Activated CD8-positive, alpha-beta memory T cell treated with anti-CD3 and anti-CD28 coated beads for 4 hours (primary cell): ENCODE measurements at places on chromosomes 12 and 14.

DNA sequence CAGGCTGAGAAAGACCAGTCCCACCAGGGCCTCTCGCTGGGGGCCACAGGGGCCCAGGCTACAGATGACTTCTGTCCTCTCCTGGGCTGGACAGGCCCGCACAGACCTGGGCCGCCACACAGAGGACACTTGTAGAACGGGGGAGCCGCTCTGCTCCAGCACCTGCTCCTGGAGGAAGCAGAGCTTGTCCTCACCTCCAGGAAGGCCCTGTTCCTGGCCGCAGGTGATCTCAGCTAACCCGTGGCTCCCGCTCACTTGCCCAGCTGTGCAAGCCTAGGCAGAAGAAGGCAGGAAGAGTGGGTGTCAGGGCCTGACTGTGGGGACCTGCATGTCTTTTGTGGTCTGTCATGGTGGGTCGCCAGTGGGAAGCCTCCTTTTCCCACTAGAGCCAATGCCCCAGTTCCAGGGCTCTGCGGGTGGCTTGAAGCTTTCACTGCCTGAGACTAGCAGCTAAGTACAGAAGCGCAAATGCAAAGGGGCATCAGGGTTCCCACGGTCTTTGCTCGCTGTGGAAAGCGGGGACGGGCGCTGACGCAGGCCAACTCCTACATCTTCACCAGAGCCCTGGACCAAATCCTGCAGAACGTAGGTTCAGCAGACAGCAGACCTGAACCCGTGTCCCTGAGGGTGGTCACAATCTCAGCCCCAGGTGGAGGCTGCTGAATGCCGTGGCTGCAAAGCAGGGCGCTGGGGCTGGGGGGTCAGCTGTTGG is 8.8 kb upstream of the CEP170B start:
- DNase-seq: no peak

- DNase-seq: no peak
Measured at GRCh38 chr12:77115471-77115870, 50.1 kb upstream of the E2F7 start.

GRCh38 chr12:116937640-116938039 is 26.9 kb downstream of the FBXW8 start:
- no peak for DNase-seq

DNA sequence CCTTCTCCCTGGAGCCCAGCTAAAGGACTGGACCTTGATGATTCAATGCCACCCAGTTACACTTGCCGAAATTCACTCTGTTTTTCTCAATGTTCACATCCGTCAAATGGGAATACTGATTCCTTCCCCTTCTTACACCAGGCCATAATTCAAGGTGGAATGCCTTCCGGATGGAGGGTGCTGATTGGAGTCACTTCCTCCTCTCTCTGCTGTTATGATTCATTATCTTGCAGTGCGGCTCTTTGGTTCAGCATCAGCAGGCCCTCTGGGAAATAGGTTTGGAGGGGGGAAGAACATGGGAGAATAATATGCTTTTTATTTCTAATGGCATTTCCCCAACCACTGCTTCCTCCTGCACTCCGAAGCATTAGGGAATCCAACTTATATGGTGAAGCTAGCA is 390.6 kb upstream of the TBX3 start:
- no peak for DNase-seq

DNA sequence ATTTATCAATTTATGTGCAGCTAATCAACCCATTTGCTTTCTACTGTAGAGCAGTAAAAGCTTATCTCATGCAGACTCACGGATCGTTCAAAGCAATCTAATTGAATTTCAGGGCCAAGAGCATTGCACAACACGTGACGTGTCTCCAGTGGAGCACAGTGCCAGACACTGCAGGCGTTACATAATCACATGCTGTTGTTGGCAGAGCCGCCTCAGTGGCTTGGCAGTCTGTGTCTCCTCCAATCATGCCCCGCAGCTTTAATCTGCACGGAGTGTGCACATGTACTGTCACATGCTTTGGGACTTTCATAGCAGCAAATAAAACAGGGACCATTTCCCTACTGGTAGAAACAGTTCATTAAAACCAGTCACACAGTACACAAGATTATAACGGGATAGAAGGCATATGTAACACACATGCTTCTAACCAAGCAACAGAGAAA is 309.3 kb downstream of the ITPR2 start:
- no peak for DNase-seq

DNA sequence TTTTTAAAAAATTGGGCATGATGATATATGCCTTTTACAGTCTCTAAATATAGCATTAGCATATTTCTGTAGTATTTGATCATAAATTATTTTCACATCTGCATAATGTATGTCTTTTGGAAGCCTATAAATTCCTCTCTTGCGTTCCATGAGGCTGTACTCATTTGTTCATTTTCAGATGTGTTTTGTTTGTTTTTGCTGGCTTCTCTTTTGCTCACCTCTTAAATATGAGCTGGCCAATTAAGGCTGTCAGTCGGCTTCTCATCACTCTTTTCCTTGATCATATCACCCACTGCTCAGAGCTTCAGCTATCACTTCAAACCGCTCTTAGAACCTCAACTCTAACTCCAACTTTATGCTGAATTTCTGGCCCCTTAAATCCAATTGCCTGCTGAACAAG is 6.6 kb downstream of the TMEM263 start:
- no peak for DNase-seq

DNA sequence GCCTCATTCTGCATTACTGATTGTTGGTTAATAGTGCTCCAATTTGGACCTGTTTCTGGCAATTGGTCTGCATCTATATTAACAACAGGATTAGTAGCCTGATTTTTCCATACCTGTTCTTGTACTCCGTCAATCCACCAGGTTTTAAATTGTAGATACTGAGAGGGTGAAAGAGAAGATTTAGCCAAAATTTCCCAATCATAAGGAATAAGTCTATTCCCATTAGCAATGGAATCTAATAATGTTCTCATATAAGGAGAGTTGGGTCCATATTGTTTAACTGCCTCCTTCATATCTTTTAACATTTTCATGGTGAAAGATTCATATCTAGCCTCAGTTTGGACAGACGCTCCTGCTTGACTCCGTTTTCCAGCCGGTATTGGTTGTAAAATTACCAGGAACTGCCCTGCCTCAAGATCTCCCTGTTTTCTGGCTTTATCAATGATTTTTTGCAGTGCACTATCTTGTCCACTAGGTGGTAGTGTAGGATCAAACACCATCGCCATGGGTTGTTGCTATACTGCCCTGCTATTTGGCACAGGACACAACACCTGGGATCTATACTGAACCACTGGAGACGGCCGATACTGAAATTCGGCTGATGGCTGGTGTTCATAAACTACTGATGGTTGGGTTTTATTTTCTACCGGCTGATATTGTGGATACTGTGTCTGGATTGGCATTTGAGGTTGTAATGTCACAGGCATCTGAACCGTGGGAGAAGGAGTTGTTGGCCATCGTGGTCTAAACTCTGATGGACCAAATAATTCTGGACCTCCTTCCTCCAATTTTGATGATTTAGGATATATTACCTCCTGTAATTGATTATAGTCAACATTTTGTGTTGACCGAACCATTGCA is 25.2 kb downstream of the DHRS4L2 start:
- no peak for DNase-seq

DNA sequence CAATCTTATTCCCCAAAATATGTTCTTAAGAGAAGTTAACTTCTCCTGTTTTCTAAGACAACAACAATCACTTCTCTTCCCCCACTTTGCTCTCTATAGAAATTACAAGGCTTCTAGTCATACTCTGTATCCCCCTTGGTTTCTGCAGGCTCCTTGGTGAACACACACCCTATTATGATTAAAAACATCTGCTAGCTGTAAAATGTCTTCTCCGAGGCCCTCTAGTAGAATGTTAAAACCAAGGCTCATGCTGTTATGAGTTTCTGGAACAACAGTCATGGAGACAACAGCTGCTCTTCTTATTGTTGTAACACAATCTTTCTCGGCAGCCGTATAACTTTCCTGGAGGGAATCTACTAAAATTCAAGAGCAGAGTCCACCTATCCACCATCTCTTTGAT is 397.5 kb upstream of the CCDC196 start:
- no peak for DNase-seq

GRCh38 chr12:56324206-56324605 is 8.4 kb upstream of the CNPY2 start:
- no peak for DNase-seq

DNA sequence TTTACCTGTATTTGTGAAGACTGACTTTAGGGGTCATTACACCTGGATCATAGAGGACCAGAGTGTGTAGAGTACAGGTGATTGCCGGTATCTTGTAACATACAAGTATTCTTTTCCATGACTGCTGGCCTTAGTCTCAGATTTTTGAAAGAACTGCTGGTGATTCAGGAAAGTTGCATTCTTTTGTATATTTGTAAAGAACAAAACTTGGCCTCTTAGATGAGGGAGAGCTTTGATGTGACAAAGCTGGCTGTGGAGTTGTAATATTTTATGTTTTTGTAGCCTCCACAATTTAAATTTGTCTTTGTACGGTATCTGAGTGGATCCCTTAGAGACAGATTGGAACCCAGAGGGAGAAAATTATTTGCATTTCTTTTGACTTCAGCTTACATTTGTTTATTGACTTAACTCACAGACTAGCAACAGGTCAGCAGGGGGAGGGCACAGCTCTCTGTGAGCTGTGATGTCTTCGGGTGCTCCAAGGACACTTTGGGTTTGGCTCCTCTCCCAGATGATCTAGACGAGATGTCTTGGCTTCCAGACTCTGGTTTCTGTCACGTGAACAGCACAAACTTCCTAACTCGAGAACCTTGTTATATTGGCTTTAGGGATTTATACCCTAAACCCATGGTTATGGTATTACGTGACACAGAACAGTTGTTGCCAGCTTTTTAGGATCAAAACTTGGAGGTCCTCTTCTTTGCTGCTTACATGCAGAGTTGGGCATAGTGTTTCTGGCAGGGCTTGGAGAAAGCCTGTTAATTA is 65.9 kb downstream of the DAAM1 start:
- no peak for DNase-seq

GRCh38 chr12:100672075-100672592 is 98.7 kb downstream of the GAS2L3 start:
- DNase-seq: no peak

- DNase-seq: no peak
Measured at GRCh38 chr12:113221997-113222729, 899 bp downstream of the TPCN1 start.

DNA sequence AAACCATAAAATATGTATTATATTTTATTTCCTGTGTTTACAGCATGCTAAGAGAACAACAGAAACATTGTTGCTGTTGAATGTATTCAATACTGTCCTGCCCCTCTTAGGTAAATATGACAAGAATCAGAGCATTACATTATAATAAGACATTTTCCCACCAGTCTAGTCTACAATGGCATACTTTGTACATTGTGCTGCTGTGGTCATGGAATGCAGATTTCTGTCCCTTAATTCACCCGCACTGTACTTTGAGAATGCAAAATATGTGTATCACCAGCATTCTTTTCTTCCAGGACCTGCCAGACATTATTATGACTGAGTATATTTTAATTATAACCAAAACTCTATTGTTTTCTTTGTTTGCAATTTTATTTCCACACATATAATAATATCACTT is 16.5 kb upstream of the OR10AD1 start:
- DNase-seq: no peak

DNA sequence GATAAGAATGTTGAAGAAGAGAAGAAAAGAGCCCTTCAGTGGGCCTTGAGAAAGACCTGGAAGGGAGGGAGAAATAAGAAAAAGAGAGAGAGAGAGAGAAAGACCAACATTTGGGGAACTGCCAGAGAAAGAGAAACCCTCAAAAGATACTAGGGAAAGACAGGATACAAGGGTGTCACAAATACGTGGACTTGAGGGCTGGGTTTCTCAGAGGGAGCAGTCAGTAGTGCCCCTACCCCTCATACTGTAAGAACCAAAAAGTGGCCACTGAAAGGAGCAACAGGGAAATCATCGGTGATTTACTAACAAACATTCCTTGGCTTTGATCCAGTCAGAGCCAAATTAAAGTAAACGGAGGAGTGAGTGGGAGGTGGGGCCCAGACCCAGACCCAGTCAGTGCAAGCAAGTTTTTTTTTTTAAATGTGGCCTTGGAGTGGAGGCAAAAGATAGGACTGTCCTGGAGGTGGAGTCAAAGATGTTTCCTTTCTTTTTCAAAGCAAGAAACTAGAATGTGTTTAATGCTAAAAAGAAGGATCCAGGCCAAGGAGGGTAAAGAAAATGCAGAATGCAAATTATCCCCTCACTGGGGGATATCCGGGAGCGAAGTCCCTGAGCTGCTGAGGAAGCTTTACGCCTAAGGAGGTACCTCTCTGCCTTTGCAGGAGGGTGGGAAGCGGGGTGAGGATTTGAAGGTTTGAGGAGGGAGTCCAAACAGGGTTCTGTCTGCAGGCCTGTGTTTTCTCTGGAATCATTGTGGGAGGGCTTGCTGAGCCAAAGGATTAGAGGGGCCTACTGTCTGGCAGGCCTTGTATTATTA is 143.5 kb upstream of the AMIGO2 start:
- DNase-seq: no peak
